ENCODE measurements at places on chromosomes 1 and 21.

DNA sequence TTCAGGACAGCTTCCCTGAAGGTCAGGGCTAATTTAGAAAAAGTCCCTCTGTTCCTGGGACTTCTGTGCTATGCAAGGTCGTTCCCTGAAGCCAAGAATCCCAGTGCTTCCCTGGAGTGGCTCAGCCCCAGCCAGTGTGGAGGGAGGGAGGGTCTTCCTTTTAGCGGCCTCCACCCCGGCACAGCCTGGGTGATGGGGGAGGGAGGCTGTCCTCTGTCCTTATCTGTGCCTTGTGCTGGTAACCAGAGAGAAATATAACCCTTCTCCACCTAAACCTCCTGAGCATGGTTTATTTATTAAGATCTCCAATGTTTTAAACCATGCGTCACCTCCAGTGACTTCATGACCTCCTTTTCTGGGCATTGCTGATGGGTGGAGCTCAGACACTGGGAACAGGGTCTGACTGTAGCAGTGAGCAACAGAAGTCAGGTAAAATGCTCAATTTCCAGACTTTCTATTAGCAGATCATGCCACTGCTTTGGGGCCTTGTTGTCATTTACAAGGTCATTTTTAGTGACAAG lies 157.1 kb downstream of the DSCAM start:
- DNase-seq = no peak

GRCh38 chr1:223242382-223242955 lies 99.4 kb upstream of the TLR5 start:
- no peak for DNase-seq

- DNase-seq = no peak
Observed at GRCh38 chr1:85692730-85693314, 15.4 kb downstream of the ZNHIT6 start.

GRCh38 chr1:65027666-65028358 lies 61.5 kb upstream of the JAK1 start:
- DNase-seq = no peak

GRCh38 chr1:164610538-164611222 lies 51.7 kb downstream of the PBX1 start:
- no peak for DNase-seq

DNA sequence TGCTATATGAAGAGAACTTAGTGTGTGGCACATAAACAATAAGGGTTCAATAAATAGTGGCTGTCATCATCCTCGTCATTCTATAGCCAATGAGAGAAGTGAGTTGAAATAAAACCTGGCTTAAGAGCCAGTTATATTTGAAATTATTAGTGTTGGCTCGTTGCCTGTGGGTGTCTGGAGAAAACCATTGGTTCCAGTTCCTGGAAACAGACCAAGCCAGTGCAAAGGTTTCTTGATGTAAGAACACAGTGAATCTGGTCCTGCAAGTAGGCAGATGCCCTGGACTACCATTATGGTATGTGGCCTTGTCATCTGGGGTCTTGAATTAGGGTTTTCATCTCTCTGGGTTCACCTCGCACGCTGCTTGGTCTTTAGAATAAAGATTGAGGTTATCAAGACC lies 43.3 kb downstream of the URB2 start:
- no peak for DNase-seq

DNA sequence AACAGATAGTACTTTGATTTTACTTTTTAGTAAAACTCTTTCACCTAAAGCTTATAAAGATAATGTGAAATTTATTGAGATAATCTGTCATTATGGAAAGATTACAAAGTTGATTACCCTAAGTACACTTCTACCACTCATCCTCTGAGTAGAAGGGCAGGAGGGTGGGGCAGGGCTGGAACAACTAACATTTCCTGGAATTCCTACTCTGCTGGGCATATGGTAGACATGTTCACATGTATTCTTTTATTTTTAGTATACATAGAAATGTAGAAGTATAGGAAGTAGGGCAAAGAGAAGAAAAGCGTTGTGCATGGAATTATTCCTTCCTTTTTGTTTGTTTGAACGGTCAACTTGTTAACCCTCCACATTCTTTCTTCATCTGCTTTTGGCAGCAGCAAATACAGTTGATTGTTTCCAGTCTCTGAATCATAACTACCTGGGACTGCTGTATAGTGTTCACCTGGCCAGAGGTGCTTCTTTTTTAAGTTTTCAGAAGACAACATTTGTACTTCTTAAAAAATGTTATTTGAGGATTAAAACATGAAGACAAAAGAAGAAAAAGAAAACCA lies 85.1 kb downstream of the POU2F1 start:
- no peak for DNase-seq

- DNase-seq = no peak
Observed at GRCh38 chr1:85326336-85326735, 49.9 kb upstream of the BCL10 start.

GRCh38 chr21:35909456-35910223 lies 150.7 kb downstream of the SETD4 start:
- no peak for DNase-seq

- no peak for DNase-seq
Observed at GRCh38 chr1:69967245-69967766, 238.1 kb downstream of the LRRC40 start.

DNA sequence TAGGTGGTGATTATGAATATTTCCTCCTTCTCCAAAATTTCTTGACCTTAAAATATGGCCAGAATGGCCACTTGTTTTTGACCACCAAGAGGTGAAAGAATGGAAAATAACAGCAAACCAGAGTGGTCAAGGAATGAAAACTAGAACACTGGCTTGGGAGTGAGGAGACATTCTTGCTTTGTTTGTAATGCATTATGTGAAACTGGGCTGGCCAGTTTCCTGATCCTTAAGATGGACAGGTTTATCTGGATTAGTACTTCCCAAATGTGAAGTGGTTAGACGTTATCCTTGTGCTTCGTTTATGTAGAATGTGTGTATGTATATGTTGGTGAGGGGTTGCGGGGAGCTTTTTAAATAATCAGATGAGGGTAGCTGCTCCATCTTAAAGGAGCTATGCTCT lies 12.8 kb downstream of the PLA2G4A start:
- no peak for DNase-seq

- peak; percentile 65 for DNase-seq
Observed at GRCh38 chr1:77978293-77978968, 441 bp downstream of the FUBP1 start.

GRCh38 chr1:115717541-115717940 lies 51.0 kb downstream of the CASQ2 start:
- DNase-seq = peak; percentile 14

DNA sequence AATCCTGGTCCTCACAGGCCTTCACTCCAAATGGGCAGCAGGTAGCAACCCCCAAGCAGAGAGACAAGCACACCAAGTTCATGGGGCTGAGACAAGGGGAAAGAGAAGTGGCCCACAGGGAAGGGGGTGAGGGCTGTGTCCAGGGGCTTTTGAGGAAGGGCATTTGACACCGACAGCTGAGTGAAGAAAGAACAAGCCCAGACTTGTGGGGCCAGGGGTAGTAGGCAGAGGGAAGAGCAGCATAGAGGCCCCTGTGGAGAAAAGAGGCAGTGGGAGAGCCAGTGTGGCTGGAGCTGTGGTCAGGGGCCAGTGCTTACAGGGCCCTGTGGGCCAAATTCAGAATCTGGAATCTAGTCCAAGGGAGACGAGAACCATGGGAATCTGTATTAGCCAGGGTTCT lies 85.4 kb downstream of the IGSF21 start:
- DNase-seq = no peak
